ENCODE measurements at places on chromosomes 5 and 9.

- no peak for DNase-seq
These were observed 84.4 kb upstream of the SLC28A3 start for GRCh38 chr9:84424931-84425330.

GRCh38 chr9:107105784-107106183, 177.3 kb upstream of the RAD23B start:
- DNase-seq = no peak

- no peak for DNase-seq
These were observed 332 bp downstream of the SGCD start for GRCh38 chr5:156327296-156327695.

- no peak for DNase-seq
These were observed 6.2 kb downstream of the GAPT start for GRCh38 chr5:58497386-58497785.

- no peak for DNase-seq
These were observed 384 bp upstream of the MRPS2 start for GRCh38 chr9:135500071-135500524.

GRCh38 chr5:45692481-45692880, 3.7 kb downstream of the HCN1 start:
- no peak for DNase-seq

GRCh38 chr9:137504432-137504777, 45.3 kb upstream of the NSMF start:
- no peak for DNase-seq

DNA sequence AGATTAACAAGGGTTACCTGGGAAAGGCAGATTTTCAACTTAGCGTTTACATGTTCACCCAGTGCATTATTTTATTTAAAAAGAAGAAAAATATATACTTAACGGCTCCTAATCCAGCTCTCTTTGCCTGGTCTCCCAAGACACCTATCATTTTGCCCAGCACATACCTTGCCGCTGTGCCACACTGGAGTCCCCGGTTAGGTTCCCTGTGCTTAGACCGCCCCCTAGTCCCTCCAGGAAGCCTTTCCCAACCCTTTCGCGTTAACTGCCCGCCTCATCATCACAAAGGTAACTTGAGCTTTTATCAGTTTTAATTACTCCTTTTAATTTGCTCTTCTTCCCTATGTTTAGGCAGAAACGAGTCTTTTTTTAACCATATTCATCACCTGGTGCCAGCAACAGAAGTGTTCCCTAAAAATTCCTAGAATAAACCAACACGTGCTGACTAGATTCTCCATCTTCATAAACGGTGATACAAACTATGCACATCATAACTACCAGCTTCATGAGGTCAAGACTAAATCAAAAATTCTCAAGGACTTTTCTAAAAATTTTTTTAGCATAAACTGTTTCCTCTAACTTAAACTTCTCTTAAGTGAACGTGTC, 19.7 kb downstream of the DNAJA1 start:
- DNase-seq = no peak

DNA sequence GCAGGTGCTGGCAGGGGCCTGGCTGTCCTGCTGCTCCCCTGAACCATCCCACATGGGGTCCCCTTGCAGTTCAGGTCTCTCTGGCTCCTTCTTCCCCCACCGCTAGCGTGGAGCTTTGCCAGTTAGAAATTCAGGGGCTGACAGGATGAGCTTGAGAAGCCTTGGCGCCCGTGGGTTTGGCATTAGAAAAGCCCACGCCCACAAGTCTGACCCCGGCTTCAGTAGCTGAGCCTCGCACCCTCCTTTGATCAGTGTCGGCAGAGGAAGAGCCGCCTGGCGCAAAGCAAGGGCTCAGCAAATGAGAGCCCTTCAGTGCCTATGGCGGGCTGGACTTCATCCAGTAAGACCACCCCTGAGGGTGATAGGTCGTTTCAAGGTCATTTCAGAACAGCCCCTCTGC, 30.1 kb upstream of the NCS1 start:
- DNase-seq = no peak

- peak; percentile 67 for DNase-seq
These were observed 122.8 kb downstream of the TMEM161B start for GRCh38 chr5:88145611-88146467.

- no peak for DNase-seq
These were observed 41.3 kb upstream of the ORM1 start for GRCh38 chr9:114281473-114282103.

DNA sequence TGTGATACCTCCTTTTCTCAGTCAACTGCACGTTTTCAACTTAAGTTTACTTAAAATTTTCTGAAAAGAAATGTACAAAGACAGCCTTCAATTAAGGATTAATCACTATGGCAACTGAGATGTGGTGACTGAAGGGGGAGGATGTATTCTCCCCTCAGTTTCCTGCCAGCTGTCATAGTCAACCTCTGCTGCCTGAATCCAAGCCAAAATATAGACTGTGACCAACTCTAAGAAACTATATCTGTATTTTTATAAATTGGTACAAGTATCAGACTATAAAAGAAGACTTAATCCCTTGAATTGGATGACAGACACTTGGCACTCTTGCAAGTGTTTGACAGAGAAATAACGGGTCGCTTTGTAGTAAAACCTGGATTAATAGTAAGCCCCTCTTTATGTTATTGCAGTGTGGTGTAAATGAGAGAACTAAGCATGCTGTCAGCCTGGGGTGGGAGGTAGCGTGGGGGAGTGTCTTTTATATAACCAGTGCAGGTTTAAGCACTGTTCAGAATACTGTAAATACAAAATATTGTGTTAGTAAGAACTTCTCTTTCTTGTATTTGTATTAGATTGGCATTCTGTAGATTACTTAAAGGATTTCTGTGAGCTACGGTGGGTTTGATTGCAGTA, 106.4 kb downstream of the ERCC6L2 start:
- DNase-seq = no peak

GRCh38 chr5:132689513-132689912, 15.7 kb downstream of the IL4 start:
- no peak for DNase-seq

GRCh38 chr9:20623021-20623747, 885 bp upstream of the MLLT3 start:
- no peak for DNase-seq

- DNase-seq = no peak
These were observed 25.7 kb downstream of the CDKN2A start for GRCh38 chr9:21968331-21969010.

DNA sequence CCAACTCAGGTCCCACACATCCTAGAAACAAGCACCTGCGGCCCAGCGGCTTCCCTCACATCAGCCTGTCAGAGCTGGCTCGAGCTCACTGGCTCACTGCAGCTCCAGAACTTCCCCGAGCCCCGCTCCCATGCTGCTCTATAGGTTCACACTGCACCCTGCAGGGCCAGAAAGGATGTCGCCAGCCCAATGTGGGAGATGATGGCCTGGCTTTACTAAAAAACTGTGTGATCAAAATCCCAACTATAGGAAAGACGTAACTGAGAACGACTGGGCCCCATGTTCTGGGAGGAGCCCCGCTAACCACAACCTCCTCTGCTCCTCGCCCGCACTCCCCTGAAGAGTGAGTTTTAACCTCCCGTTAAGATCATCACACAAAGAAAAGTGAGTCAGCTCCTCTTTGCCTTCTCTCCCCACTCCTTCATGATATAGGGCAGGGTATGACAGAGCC, 4.6 kb downstream of the SURF4 start:
- no peak for DNase-seq

DNA sequence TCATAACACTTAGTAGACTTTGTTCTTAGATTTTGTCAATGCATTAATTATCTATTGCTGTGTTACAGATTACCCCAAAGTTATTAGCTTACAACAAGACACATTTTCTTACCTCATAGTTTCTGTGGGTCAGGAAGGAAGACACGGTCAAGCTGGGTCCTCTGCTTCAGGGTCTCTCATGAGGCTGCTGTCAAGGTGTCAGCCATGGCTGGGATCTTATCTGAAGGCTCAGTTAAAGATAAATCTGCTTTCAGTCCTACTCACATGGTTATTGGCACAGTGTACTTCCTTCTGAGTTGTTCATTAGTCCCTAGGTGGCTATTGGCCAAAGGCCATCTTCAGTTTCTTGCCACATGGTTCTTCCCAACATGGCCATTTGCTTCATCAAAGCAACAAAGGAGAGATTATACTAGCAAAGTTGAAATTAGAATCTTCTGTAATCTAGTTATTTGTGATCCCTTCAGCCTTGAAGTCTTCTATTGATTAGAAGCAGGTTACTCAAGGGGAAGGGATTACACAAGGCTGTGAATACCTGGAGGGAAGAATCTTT, 25.2 kb downstream of the TDRD7 start:
- no peak for DNase-seq

DNA sequence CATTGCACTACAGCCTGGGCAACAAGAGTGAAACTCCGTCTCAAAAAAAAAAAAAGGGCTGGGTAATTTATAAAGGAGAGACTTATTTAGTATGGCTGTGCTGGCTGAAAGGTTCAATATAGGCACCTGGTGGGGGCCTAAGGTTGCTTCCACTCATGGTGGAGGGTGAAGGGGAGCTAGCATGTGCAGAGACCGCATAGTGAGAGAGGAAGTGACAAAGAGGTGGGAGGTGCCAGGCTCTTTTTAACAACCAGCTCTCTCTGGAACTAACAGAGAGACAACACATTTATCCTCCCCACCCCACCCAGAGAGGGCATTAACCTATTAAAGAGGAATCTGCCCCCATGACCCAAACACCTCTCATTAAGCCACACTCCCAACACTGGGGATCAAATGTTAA, 28.9 kb upstream of the SERINC5 start:
- DNase-seq = no peak

GRCh38 chr5:67855523-67855922, 360.0 kb upstream of the PIK3R1 start:
- DNase-seq = no peak

DNA sequence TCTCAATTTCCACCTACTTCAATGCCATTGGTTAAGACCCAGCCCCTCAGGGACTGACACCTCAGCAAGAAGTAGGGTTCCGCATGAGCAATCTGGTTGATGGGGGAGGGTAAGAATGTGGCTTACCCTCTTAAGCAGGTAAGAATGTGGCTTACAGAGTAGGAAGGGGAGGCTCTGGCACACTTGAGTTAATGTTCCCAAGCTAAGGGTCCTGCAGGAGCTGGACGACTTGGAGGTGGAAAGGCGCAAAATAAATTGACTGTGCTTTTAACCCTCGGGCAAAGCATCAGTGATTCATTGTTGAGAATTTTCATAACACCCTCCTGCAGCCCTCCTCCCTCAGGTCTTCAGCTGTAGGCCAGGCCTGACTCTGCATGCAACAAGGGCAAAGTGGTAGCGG, 24.9 kb upstream of the ADRA1B start:
- no peak for DNase-seq

- no peak for DNase-seq
These were observed 275.5 kb upstream of the TMEM161B start for GRCh38 chr5:88544136-88544645.

- DNase-seq = no peak
These were observed 122.5 kb downstream of the SLC1A3 start for GRCh38 chr5:36728697-36729543.

DNA sequence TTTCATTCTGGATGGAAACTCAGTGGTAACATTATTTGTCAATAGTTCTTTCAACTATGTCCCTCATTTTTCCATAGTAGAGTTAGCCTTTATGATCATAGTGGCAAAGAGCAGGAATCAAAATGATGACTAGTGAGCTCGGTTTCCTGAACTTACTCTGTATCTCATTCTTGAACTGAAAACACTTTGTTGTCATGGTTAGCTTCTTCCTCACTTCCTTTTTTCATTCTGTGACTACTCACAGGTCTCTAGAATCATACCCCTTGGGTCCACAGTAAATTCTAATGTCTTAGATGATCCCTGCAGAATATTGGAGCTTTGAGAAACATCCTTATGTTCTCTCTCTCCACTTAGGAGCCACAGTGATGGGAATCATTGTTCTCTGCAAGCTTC, 29.4 kb upstream of the RECK start:
- no peak for DNase-seq

DNA sequence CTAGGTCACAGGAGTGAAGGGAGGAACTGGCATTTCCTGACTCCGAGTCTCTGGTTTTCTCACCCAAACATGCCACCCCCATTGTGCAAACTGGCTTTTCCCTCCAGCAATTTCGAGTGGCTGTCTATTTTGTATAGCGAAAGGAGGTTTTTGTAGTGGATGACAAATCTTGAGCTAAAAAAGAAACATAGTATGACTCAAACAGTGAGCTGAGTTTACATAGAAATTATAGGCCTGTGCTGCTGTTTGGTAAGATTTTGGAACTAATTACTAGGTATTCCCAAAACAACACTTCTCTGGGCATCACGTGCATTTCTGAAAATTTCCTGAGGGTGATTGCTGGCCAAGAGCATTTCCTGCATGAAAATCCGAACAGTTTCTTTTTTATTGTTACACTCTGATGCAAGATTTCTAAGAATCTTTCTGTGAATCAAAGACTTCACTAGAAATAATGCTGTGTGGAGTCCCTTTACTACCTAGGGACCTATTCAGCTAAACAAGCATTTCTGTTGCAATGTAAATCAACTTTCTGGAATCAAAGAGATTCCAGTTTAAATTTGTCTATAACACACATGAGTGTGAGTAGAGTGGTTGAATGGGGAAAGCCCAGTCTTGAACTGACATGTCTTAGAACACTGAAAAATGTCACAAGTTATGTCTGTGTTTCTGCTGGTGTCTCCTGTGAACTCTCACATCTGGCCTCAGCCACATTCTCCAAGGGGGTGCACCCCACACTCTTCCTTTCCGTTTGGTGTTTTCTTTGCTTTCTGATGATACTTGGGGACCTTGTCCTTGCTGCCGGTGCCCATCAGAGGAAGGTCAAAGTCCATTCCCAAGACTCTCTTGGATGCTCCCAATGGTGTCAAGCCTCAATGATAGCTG, 33.3 kb upstream of the DAPK1 start:
- no peak for DNase-seq

GRCh38 chr5:144857454-144857853, 686.8 kb downstream of the KCTD16 start:
- DNase-seq = no peak

DNA sequence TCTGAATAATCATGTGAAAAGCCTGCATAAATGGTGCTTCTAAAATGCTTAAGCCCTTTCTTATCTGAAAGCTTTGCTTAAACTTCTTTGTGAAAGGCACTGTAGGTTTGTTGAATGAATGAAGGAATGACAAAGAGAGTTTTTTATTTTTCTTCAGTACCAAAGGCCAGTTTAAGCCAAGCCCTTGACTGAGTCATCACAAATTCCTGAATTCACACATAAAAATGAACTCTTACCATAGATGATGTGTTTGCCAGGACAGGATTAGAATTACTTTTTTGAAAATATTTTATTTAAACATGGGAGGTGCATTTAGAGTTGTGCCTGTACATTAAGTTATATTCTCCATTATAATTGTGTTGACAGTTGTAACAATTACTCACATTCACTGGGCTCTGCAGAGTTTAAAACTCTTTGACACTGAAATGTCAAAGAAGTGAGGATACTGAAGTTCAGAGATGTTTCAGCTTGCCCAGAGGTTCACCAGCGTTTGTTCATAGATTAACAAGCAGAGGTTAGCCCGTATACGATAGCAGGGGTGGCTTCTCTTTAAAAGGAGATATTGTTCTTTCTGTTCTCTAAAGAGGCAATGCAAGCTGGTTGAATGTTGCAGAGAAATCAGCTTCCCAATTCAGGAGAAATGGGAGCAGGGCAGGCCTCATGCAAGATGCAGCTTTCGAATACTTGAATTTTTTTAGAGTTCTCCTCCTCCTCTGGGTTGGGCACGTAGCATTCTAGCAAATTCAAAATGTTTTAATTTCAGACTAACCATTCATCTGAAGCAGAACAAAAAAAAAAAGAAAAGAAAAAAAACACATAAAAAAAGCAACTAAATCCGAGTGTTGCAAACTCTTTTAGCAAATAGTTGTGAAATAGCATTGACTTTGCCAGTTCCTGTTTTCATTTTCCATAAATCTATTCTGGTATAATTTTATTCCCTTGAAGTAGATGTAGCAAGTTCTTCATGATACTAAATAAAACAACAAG, 358.7 kb upstream of the KLF4 start:
- no peak for DNase-seq

Data from cerebellar nuclear complex (tissue), 1 donor.